ENCODE measurements at places on chromosomes 5 and 9. TPM values are rescaled to one million over a fixed set of nuclear protein-coding genes. Genes with fewer than 3 reads are reported as not detected.

DNA sequence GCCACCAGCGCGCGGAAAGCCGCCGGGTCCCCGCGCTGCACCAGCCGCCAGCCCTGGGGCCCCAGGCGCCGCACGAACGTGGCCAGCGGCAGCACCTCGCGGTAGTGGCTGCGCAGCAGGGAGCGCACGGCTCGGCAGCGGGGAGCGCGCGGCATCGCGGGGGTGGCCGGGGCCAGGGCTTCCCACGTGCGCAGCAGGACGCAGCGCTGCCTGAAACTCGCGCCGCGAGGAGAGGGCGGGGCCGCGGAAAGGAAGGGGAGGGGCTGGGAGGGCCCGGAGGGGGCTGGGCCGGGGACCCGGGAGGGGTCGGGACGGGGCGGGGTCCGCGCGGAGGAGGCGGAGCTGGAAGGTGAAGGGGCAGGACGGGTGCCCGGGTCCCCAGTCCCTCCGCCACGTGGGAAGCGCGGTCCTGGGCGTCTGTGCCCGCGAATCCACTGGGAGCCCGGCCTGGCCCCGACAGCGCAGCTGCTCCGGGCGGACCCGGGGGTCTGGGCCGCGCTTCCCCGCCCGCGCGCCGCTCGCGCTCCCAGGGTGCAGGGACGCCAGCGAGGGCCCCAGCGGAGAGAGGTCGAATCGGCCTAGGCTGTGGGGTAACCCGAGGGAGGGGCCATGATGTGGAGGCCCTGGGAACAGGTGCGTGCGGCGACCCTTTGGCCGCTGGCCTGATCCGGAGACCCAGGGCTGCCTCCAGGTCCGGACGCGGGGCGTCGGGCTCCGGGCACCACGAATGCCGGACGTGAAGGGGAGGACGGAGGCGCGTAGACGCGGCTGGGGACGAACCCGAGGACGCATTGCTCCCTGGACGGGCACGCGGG lies at the start of gene TERT:
Gene TERT (minus strand): TSS at position 234 of the 815 bp plus-strand sequence. CDS start 79 bp downstream, at position 155.
- no peak for DNase-seq

GRCh38 chr9:101579711-101580545 lies 14.8 kb downstream of the PPP3R2 start:
- DNase-seq: no peak

- DNase-seq: no peak
Observed at GRCh38 chr5:24492229-24492628, 152.5 kb downstream of the CDH10 start.

- DNase-seq: no peak
Observed at GRCh38 chr5:122471031-122471751, 159.2 kb downstream of the SNCAIP start.

OMD gene
- polyA plus RNA-seq: 7.7 TPM

ZFYVE16 gene
- 56.9 TPM for polyA plus RNA-seq

DNA sequence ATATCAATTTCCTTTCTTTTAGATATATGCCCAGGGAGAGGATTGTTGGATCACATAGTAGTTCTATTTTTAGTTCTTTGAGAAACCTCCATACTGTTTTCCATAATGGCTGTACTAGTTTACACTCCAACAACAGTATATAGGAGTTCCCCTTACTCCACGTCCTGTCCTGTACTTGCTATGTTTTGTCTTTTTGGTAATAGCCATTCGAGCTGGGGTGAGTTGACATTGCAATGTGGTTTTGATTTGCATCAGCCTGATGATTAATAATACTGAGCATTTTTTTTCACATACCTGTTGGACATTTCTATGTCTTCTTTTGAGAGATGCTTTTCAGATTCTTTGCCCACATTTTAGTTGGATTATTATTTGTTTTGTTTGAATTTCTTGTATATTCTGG lies 445.9 kb downstream of the NTRK2 start:
- no peak for DNase-seq

DNA sequence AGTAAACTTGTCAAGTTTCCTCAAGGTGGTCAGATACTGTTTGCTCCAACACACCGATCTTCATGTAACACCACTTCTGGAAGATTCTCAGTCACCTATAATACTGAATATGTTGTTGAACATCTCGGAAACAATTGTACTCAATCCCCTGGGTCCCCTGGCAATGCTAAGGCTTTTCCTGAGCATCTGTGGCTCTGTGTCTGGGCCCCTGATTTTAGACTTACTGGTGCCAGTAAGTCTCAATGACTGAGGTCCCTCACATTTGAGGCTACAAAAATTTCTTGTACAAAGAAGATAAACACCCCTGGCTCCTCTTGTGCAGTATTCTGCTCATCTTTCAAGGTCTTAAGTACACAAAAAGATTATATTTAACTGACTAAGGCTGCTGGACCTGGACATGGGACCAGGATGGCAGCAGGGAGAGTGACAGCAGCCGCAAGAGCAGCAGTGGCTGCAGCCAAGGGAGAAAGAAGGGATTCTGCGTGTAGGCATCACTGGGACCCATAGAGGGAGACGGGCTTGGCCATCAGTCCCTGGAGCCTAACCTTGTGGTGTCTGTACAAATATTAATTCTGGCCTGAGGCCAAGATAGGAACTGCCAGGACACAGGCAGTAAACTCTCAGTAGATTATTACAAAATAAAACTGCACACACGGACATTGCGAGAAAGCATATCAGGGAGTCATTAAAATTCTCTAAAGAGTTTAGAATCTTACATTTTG lies 49.0 kb upstream of the TNPO1 start:
- no peak for DNase-seq

Data from muscle of back (tissue), 13 donors.